NCI-H2029 treated with DMSO at 0.1 percent for 48 hours (cell line): ENCODE measurements at places on chromosomes 7 and 10.

- no peak for DNase-seq
Measured at GRCh38 chr7:48708635-48709034, 215.7 kb upstream of the CDC14C start.

DNA sequence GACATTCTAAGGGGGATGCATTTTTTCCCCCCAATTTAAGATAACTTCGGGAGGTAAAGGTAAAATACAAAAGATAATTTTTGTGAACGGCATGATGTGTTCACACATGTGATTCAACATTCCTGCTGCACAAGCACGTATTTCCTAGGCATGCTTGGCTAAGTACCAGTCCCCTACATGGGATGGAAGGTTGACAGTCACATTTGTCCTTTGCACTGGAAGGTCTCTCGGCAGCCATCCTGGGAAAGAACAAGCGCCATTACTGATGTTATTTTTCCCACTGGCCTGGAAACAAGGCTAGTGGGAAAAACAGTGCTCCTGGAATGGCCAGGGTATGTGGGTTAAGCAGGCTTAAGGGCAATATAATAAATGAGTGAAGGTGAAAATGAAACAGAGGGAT lies 276.2 kb upstream of the AOAH start:
- DNase-seq, result no peak

- no peak for DNase-seq
Measured at GRCh38 chr10:119714484-119714816, 11.4 kb upstream of the INPP5F start.

DNA sequence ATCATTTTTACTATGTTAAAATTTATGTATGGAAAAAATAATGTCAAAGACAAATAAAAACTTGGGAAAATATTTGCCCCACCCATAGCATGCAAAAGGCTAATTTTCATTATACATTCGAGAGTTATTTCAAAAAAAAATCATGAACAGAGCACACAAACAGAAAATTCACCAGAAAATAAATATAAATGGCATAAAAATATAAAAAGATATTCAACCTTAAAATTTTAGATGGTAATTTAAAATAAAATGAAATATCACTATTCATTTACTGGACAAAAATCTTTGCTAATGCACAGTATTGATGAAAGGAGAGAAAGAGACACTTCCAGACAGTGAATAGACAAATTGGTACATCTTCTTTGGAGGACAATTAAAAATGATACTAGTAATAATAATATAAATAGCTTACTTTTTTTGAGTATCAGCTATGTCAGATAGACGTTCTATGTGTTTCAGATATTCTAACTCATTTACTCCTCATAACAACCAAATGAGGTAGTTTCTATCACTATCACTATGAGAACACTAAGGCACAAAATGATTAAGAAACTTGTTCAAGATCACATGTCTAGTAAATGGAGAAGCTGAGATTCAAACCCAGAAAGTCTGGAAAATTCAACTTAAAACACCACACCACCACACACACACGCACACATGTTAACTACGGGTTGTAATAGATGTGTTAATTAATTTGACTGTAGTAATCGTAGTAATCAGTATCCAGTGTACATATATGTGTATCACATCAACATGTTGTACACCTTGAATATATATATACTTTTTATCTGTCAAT lies 63.0 kb downstream of the CCDC71L start:
- DNase-seq, result no peak

DNA sequence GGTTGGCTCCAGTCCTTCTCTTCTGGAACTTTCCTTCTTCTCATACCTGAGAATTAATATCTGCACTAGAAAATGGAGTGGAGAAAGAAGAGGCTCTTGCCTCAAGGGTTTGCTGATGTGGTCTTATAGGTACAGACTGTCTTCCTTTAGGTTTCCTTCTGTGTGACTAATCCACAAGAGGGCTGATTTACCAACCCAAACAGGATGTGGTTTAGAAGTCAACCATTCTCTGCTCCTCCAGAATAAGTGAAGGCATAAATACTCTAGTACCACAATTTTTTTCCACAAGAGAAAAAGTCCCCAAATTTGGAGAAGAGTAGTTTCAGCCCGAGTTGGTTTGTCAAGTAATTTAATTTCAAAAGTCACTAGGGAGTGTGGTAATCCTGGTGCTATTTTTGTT lies 85.8 kb downstream of the NRP1 start:
- DNase-seq, result no peak

DNA sequence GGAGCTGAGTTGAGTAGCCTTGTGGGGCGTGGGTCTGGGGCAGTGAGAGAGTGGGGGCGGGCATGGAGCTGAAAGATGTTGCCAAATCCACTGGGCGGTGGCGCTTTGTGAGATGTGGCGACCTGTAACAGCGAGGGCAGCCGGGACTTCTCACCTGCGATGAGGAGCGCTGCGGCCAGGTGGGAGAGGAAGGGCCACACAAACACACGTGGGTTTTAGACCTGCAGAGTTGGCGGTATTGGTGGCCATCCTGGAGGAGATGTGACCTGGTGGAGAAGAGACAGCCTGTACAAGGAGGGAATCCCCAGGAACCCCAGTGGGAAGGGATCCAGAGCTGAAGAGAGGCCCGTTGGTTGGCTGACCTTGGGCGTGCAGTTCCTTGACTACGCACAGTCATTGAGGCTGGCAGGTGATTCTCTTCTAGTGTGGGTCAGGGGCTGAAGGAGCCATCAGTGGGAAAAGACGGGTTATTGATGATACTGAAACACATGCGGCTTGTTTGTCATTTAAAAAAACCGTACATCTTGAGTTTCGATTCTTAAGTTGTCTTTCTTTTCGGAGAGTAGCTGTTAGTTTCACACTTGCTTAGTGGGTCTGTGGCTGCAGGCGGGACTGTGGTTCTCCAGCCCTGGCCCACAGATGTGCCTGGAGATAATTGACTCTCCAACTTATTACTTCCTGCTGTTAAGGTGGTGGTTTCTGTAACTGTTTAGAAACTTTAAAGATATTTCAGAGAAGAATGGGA lies 2.4 kb downstream of the CHST12 start:
- no peak for DNase-seq

DNA sequence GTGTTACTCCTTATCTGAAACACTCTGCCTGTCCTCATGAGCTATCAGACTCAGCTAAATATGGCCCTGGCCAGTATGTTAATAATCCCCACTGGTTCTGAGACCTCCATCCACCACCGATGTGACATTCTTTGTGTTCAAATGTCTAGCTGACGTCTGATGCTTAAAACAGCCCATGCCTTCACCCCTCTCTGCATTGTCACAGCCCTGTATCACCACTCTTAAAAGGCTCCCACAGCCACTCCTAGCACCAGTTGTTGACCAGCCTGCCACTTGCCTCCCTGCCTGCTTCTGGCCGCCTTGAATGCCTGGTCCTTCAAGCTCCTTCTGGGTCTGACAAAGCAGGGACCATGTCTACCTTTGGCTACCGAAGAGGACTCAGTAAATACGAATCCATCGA lies at the start of gene LMOD2:
LMOD2 (plus strand) TSS at position 253 of the 400 bp plus-strand sequence; CDS start at position 351, 98 bp downstream.
- DNase-seq, result no peak

GRCh38 chr10:132958883-132959558 lies 16.7 kb upstream of the CFAP46 start:
- DNase-seq, result no peak

- no peak for DNase-seq
Measured at GRCh38 chr10:1380088-1380671, 324.0 kb downstream of the WDR37 start.

DNA sequence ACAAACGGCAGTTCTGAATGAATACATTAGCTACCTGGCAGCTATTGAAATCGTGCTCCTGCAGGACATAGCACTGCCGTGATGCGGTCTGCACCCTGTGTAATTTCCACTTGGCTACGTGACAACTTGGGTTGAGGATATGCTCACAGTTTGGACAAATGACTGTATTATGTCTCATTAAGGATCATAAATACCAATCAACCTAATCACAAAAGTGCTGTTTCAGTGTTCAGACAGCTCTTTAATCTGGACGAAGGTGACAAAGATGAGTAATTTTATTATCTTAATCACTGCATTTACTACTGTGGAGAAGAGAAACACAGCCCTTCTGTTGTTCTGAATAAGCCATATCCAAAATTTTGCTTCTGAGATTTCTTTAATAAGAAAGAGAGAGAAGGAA lies 210.8 kb upstream of the PFKP start:
- DNase-seq, result no peak

DNA sequence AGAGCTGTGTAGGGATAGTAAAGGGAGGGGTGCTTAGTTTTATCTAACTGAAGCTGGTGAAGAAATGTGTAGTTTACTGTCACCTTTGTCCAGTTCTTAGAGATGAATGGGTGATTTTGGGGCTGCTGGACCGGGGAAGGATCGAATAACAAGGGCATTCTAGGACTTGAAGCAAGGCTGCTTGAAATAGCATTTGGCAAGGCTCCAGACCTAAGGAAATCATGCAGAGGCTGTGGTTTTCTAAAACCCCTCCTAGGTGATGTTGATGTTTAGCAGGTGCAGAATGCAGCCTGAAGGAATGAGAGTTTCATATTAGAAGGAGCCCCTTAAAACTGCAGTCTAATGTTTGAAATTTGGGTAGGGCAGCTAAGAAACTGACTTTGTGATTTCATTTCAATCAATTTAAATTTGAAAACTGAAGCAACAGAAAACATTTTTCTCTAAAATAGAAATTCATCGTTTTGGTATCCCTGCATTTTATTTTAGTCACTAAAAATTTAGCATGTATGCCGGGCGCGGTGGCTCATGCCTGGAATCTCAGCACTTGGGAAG lies 68.5 kb downstream of the TET1 start:
- peak; percentile 8 for DNase-seq

GRCh38 chr10:33012306-33012705 lies 54.3 kb upstream of the ITGB1 start:
- no peak for DNase-seq

GRCh38 chr7:51732116-51732515 lies 415.5 kb upstream of the COBL start:
- no peak for DNase-seq

GRCh38 chr7:105935250-105935649 lies 27.8 kb upstream of the CDHR3 start:
- DNase-seq, result peak; percentile 90

DNA sequence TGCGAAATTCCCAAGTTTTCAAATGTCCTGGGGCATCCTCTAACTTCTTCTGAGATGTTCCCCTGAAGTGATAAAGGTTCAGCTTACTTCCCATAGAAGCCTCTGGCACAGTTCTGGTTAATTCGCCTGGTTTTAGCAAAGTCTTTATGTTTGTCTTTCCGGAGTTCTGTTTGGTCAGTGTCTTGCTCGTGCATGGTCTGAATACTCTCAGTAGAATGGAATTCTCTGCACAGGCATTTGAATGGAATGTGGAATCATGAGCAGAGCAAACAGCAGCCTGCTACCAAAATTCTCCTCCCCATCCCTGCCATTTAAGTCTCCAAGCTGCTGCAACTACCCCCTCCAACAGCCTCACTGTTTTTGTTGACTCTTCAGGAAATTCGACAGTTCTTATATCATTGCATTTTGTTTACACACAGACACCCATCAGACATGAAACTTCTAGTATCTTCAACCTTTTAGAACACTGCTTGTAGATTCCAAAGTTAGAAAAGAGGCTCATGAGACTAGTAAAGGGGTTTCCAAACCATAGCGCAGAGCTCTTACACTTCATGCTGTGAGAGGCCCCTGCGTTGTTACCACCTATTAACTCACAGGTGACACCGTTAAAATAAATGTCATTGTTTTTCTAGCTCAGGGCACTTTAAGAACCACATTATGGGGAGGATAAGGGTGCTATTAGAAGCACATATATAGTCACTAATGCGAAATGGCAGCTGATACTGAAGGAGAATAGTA lies 129.7 kb downstream of the PLCE1 start:
- no peak for DNase-seq

DNA sequence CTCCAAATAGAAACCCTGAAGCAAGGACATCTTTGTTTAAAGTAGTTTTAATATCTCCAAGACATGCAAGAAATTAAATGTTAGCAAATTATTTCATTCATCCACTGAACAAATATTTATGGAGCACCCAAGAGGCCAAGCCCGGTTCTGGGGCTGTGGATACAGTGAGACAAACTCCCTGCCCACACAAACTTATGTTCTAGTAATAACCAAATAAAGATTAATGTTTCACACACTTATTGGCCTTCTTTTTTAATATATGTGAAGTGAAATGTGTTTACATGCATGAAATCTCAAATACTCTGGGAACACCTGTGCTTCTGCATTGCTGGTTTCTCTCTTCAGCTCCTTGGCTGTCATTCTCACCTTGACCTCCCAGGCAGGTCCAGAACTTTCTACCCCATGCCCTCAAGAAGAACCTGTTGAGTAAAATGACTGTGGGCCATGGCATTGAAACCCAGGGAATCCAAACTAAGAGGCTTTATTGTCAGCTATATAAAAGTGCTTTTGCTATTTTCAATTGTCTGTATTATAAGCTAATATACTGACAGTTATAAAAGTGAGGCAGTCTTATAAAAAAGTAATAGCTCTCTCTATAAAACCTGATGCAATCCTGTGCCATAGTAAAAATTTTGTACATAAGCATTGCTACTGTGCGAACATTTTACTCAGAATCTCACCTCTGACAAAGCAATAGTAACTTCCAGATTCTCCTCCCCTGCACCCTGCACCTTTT lies 43.7 kb downstream of the SVIL start:
- no peak for DNase-seq

GRCh38 chr10:108036265-108036664 lies 871.8 kb upstream of the SORCS1 start:
- DNase-seq, result no peak

DNA sequence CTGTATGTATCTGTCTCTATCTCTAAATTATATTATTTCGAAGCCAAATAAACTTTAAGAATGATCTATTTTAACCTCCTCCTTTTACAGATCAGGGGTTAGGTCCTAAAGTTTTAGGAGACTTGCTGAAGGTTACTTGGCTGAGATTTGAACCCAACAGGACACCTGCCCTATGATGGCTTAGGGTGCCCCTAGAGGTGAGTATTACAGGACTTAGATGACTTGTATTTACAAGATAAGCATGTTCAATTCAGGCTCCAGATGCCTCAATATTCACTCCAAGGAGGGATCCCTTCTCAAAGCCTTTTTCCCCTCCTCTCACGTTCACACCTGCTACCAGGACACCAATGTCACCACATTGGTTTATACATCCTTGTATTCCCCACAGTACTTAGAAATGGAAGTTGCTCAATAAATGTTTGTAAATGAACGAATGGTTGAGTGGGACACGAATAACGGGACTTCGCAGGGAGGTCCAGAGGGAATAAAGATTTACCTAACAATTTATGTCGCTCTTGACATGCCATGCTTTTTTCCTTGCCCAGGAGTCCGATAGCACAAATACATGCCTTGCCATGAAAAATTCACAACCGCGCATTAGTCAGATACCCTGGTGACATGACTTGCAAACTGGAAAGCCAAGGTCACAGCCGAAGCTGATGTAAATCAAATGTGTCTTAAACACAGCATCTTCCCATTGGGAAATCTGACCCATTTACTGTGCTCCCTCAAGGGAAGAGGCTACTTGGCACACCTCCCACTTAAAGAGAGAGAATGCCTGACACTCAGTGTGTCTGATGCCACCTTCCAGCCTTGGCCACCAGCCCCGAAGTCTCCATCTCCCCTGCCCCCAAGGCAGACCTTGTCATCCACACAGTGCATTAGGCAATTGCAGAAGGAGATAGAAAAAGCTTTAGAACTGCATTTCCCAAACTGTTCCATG lies 872.2 kb upstream of the AUTS2 start:
- no peak for DNase-seq

GRCh38 chr10:15865304-15865703 lies 5.0 kb upstream of the MINDY3 start:
- DNase-seq, result no peak
